ENCODE measurements at places on chromosomes 16 and 17.

DNA sequence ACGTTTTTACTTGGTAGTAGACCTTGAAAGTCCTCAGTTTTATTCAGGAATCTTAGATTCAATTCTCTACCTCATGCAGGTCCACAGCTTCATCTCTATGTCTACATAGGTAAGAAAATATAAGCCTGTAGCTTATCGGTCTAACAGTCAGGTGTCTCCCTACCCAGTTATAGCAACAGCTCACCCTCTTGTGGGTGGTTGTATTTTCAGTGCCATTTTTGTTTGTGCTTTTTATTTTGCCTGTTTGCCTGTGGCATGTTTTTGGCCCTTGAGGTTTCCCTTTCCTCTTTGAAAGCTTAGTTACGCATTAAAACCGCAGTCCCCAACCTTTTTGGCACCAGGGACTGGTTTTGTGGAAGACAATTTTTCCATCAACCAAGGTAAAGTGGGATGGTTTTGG, 23.6 kb upstream of the WIPI1 start:
- DNase-seq = no peak

- DNase-seq = no peak
Observed at GRCh38 chr16:76193906-76194615, 83.1 kb upstream of the CNTNAP4 start.

- DNase-seq = no peak
Observed at GRCh38 chr16:51579652-51580360, 428.7 kb upstream of the SALL1 start.

DNA sequence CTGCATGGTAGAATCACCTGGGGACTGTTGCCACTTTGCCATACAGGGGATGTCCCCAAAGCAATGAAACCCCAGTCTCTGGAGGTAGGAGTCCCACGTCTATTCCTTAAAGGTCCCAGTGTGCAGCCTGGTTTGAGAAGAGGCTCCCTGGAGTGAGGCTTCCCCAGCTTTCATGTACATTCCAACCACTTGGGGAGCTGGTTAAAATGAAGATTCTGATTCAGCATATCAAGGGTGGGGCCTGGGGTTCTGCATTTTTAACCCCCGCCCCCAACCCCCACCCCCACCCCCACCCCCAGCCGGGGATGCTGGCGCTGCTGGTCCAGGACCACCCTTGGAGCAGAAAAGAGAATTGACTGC, 241.2 kb downstream of the FOXL1 start:
- no peak for DNase-seq

DNA sequence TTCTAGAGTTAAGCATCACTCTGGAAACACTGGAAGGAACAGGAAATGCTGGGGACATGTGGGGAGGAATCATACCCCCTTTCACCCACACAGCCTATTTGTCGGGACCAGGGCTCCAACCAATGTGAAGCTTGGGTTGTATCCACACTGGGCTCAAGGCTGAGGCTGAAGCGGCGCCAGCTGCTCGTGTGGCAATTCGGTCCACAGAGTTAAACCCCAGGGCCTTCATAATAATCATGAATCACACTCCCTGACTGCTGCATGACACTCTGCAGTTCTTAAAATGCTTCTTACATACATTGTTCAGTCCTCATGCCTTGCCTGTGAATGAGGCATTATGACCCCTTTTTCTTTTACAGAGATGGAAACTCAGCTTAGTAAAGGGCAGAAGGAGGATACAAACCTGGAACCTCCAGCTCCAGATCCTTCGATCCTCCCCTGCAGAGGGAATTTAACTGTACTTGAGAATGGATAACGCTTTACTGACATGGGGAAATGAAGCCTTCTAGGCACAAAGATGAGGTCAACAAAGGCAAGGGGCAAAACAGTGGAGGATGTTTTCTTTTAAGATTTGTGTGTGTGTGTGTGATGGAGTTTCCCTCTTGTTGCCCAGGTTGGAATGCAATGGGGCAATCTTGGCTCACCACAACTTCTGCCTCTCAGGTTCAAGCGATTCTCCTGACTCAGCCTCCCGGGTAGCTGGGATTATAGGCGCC, 72.7 kb downstream of the SOX9 start:
- no peak for DNase-seq

- no peak for DNase-seq
Observed at GRCh38 chr17:19013806-19014627, 9.5 kb upstream of the FAM83G start.

GRCh38 chr16:48559462-48560211, 50.3 kb downstream of the N4BP1 start:
- DNase-seq = no peak

- no peak for DNase-seq
Observed at GRCh38 chr16:87389245-87389644, 2.9 kb upstream of the MAP1LC3B start.

- DNase-seq = no peak
Observed at GRCh38 chr16:12681653-12682052, 122.0 kb downstream of the CPPED1 start.

GRCh38 chr16:13021996-13022395, 120.6 kb downstream of the SHISA9 start:
- no peak for DNase-seq

DNA sequence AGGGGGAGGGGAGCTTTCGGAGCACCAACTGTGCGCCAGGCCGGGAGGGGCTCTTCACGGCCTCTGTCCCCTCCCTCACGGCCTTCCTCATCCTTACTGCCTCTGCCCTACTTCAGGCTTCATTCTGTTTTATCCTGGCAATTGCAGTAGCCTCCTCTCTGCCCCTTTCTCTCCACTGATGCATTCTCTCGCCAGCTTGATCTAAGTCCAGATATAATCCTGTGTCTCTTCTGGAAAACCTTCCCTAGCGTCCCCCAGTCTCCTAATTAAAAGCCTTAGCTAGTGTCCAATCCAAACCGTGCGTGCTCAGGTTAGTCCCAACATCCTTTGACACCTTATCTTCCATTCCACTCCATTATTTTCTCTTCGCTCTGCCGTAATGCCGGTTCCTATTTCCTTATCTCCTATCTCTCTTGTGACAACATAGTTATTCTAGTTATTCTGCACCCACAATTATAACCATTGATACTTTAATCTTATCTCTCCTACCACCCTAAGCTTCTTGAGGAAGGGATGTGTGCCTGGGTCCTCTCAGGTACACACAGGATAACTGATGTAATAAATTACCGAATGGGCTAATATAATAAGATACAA, 869 bp downstream of the ZNF48 start:
- DNase-seq = no peak

GRCh38 chr16:48121276-48121675, 34.5 kb downstream of the ABCC12 start:
- DNase-seq = no peak

- DNase-seq = no peak
Observed at GRCh38 chr17:74288785-74289184, 14.8 kb downstream of the DNAI2 start.

DNA sequence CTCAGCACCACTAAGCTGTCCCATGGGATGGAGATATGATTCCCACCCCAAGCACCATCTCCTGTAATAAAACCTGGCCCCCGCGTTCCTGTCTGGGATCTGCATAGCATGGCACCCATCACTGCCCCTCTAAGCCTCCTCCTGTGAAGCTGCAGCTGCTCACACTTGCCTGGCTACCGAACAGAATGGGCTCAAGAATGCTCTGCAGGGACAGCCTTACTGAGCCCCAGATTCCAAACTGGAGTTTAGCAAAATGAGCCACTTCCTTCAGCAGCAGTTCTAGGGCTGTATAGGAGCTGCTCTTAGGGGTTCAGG, 256.1 kb downstream of the CPPED1 start:
- DNase-seq = no peak

GRCh38 chr17:1173432-1174262, 6.1 kb downstream of the ABR start:
- no peak for DNase-seq

- DNase-seq = no peak
Observed at GRCh38 chr17:78548725-78549124, 28.5 kb downstream of the DNAH17 start.

DNA sequence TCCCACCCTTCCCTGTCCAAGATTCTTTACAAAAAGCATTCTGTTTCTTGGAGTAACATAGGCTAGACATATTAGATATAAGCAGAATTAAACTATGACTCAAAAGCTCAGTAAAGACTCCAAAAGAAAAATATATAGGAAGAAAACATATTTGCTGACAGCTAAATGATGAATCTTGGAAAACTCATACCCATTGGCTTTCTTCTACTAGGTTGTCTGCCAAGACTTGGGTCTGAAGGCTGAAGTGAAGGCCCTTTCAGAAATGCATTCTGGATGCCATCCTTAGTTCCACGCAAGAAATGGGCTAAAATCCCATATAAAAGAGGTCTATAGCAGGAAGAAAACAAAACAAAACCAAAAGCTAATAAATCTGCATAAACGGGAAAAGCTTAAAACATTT, 15.1 kb downstream of the CEP20 start:
- DNase-seq = no peak

- DNase-seq = no peak
Observed at GRCh38 chr17:65656390-65657250, 95.2 kb upstream of the AXIN2 start.

DNA sequence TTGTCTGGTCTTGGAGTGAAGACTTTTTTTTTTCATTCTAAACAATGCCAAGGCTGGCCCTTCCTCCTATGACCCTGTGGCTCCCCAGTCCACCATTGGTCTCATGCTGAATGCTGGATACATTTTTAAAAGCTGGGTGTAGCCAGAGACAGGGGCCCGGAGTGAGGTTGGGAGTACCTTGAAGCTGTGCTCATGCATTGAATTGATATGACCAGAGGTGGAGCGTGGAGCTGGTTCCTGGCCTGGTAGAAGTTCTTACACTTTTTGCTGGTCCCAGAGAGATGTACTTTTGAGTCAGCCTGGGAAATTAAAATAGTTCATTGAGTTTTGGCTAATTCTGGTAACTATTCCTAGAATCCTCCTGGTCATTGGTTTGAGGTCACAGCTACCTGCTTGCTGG, 83.6 kb downstream of the CMIP start:
- DNase-seq = no peak

DNA sequence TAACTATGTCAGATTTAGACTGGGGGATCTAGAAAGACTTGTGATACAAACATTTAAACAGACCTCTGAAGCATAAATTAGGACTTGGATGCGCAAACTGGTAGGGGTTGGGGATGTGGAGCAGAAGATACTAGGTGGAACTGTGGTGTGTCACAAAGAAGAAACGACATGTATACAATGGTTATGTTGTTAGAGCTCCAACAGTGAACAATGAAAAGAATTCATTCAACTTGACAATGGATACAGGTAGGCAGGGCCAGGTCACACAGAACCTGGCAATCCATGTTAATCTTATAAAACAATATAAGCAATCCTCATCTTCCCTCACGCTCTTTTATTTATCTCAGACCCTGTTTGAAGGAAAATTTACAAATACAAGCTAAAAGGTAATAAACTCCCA, 102.0 kb downstream of the CDC27 start:
- no peak for DNase-seq

- DNase-seq = peak; percentile 66
Observed at GRCh38 chr17:38667099-38667786, 7.5 kb downstream of the EPOP start.

- no peak for DNase-seq
Observed at GRCh38 chr16:17083628-17084027, 387.1 kb downstream of the XYLT1 start.

- DNase-seq = no peak
Observed at GRCh38 chr17:51951741-51952140, 206.8 kb downstream of the CA10 start.

DNA sequence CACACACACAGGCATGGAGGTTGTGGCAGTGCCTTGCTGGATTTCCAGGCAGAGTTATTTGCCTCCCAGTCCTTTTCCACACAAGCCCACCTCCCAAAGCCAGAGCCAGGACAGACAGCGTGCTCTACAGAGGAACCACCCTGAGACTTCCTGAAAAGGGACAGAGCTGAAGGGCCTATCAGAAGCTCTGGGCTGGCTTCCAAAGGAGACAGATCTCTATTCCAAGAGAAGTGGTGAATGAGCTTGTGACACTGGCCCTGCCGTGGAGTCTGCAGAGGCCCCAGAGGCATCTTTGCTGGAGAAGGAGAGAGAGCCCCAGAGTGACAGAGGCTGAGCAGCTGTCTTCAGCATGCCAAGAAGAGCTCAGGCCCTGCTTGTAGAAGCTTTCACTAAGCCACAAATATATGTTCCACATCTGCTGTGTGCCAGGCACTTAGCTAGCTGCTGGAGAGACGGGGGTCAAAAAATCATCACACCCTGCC, 8.3 kb upstream of the LPCAT2 start:
- no peak for DNase-seq

DNA sequence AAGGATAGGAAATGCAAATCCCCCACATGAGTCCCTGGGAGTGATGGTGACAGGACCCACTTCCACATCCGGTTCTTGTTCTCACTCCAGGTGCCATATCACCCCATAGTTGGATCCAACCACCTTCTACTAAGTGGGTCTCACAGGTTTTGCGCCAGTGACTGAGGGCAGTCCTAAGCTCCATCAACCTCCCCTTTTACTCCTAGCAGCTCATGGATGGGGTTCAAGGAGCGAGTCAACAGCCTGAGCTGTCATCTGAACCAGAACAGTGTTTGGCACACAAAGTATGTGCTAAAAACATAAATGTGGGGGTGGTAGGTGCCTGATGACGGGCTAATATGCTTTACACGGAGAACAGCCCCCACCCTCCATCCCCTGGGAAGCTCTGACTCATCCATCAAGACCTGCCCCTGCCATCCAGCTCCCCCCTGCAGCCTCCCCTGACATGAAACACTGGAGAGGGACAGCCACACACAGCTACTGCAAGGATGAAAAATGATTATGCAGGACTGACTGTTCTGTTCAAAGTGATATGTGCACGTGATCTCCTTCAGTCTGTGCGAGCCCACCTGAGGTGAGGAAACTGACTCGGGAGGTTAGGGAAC, 143.2 kb upstream of the CDH5 start:
- DNase-seq = peak; percentile 35

DNA sequence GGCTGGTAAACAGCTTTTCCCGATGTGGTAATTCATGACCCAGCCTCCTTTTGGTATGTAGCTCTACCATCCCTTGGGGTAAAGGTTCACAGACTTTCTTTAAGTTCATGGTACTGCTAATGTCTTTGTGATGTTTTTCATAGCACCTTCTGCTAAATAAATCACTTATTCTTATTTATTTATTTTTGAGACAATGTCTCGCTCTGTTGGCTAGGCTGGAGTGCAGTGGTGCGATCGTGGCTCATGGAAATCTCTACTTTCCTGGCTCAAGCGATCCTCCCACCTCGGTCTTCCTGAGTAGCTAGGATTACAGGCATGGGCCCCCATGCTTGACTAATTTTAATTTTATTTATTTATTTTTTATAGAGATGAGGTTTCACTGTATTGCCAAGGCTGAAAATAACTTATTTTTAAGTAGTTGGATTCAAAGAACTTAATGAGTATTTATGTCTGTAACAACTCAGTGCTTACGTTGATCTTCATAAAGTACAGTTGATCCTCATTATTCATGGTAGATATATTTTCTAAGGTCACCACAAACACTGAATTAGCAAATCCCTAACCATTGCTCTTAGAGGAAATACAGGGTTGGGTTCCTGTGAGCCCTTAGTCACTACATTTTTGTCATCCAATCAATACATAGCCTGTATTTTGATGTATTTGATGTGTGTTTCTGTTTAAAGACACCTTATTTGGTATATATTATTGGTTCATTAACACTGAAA, 97.1 kb downstream of the SHISA9 start:
- DNase-seq = no peak

- DNase-seq = no peak
Observed at GRCh38 chr16:53950677-53951076, 246.7 kb downstream of the FTO start.

- peak; percentile 73 for DNase-seq
Observed at GRCh38 chr17:45170931-45171337, 9.3 kb downstream of the HEXIM2 start.

GRCh38 chr17:80663781-80664206, 119.2 kb downstream of the RPTOR start:
- DNase-seq = no peak

Data from right lobe of liver (tissue), 6 donors.